Panc1 (cell line): ENCODE measurements at places on chromosomes 4 and X.

- no peak for DNase-seq
These were observed 187.4 kb downstream of the SOX3 start for GRCh38 chrX:140317462-140317861.

DNA sequence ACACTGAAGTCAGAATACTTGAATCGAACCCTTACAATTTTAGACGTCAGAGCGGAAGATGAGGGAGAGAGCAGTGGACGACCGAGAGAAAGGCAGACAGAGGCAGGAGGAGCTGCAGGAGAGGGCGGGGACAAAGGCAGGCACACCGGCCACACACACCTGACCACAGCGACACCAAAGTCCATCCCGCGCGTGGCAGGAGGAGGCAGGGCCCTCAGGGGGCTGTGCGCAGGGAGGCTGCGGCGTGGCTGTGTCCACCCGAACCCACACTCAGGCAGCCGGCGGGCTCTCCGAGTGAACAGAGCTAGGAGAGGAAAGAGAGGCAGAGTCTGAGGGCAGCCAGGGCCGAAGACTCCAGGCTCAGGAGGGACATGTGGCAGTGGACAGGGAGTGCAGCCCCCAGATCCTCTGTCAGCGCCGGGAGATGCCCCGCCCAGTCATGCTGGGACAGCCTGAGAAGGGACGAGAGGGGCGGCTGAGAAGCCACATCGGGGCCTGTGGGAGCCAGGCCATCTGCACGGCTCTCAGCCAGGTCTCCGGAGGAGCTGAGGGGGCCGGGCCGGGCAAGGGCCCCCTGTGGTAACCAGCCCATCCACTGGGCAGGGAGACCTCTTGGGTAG is 20.1 kb downstream of the GAK start:
- DNase-seq: no peak

DNA sequence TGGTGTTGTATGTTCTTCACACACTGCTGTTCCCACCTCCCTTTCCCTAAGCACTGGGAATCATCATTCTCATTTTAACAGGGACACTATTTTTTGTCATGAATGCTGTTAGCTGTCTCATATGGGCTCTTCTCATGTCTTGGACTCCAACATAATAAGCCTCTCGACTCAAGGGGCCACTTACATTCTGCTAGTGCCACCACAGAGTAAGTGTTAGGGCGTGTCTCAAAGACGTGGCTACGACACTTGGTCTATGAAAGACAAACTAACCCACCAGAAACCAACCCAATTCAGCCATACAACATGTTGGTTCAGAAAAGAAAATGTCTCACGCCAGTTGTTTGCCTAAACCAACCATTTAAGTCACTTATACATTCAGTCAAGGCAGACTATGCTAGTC is 32.2 kb downstream of the SEL1L3 start:
- no peak for DNase-seq

DNA sequence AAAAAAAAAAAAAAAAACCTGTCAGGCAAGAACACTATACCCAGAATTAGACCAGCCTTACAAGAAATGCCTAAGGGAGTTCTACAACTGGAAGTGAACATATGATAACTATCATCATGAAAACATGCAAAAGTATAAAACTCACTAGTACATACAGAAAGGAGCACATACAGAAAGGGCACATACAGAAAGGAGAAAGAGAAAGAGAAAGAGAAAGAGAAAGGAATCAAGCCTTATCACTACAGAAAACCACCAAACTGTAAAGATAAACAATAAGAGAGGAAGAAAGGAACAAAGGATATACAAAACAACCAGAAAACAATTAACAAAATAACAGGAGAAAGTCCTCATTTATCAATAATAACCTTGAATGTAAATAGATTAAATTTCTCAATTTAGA is 50.4 kb downstream of the PHKA1 start:
- DNase-seq: no peak

GRCh38 chr4:33088713-33089112 is 2368.5 kb downstream of the PCDH7 start:
- no peak for DNase-seq

DNA sequence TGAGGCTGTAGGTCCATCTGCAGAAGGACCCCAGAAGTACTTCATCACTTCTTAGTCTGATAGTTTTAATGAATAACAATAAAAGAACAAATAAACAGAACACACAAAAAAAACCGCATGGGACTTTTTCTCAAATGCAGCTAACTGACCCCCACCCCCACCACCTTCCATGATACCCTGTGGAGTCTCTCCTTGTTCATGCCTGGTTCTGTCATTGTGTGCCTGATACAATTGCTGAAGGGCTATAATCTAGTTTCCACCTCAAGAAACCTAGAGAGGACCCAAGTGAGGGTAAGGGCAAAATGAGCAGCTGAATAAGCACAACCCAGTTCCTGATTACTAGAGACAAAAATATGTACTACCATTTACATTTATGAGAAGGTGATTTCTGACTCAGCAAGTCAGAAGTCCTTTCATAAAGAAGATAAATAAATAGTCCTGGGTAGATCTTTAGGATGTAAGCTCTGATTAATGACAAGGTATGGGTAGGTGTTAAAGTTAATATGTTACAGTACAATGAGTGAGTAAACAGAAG is 155.1 kb downstream of the TMA16 start:
- DNase-seq: no peak

- no peak for DNase-seq
These were observed 33.3 kb downstream of the IL2 start for GRCh38 chr4:122423246-122423645.

- DNase-seq: peak; percentile 69
These were observed at the start of the genes GRK4 and NOP14 for GRCh38 chr4:2963175-2963965. Gene GRK4 (plus strand): TSS chr4:2963571. CDS start chr4:2964071, 500 bp downstream. Gene NOP14 (minus strand): TSS chr4:2963406. CDS start chr4:2963319, 87 bp downstream.

- no peak for DNase-seq
These were observed 271.8 kb upstream of the TENM3 start for GRCh38 chr4:181971411-181971810.

DNA sequence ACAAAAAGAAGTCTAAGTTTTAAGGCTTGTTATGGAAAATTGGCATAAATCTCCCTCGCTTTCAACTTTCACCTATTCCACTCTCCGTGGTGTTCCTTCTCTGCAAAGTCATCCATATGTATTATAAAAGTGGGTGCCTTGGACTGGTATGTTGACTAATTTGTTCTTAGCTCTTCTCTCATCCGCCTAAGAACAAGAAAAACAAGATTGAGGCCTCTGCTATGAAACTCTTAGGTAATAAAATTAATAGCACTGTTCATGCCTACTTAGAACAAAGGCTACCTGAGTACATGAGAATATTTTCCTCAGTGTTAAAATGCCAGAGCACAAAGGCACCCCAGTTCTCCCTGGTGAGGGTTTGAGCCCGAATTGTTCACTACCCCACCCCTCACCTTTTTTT is 1.3 kb downstream of the CNGA1 start:
- no peak for DNase-seq

- no peak for DNase-seq
These were observed 177.2 kb downstream of the AMELX start for GRCh38 chrX:11470250-11470974.

DNA sequence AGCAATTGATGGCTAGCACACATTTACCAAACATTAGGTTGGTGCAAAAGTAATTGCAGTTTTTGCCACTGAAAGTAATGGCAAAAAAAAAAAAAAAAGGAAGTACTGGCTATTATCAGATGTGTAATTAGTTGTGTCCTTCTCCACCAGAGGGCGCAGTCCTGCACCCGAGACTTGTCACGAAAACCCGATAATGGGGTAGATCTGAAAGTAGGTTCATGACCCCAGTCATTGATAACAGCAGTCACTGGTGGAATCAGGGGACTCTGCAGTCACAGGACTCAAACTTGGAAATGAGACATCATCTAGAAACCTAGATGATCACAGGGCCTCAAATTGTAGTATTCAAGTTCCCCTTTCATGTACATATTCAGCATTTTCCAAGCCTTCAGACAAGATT is 13.1 kb upstream of the ACOT9 start:
- no peak for DNase-seq

- no peak for DNase-seq
These were observed 10.2 kb upstream of the ATP6AP2 start for GRCh38 chrX:40570346-40571093.

DNA sequence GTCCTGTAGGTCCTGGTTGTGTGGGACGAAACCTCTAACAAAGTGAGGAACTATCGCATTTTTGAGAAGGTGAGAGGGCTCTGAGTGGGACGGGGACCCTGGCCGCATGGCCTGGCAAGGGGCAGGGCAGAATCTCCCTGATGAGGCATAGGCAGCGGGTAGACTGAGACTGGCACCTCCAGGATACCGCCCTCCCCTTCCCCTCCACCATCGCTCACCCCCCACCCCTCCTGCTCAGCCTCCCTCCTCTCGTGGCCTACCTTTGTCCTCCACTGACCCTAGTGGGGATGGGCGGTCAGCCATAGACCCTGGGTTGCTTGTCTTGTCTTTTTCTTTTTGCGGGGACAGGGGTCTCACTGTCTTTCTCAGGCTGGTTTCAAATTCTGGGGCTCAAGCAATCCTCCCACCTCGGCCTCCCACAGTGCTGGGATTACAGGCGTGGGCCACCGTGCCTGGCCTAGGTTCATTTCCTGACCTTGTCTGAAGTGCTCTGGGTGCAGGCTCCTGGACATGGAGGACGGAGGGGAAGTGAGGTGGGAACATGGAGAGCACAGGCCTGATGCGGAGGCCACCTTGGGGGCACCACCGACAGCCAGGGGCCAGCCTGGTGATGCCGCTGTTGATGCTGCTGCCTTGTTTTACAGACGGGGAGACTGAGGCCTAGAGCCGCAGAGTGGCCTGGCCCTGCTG is 10.5 kb upstream of the ADD1 start:
- DNase-seq: no peak

- DNase-seq: peak; percentile 28
These were observed 128.5 kb downstream of the PRSS12 start for GRCh38 chr4:118224243-118224829.

DNA sequence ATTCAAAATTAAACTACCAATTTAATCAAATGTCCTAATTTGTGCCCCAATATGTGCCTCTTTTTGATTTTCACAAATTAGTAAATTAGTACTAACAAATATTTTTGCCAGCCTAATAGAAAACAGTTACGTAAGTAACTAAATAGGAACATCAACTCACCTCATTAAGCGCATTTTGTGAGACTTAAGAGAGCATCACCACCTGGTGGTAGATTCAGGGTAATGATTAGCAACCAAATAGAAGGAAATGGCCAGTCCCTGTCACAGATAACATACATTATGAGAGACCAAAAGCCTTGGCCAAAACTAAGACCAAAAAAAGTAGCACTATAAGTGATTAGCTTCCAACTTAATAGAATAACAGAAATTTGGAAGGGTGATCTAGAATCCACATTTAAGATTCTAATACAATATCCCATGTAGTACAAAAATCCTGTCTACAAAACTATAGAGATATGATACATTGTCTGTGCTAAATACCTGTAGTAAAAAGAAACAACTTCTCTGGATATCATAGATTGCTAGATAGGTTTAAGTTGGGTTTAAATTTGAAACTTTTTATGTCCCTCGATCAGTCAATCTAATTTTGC is 46.7 kb downstream of the C4orf46 start:
- DNase-seq: peak; percentile 27

GRCh38 chr4:114734594-114734993 is 136.0 kb downstream of the UGT8 start:
- DNase-seq: no peak

DNA sequence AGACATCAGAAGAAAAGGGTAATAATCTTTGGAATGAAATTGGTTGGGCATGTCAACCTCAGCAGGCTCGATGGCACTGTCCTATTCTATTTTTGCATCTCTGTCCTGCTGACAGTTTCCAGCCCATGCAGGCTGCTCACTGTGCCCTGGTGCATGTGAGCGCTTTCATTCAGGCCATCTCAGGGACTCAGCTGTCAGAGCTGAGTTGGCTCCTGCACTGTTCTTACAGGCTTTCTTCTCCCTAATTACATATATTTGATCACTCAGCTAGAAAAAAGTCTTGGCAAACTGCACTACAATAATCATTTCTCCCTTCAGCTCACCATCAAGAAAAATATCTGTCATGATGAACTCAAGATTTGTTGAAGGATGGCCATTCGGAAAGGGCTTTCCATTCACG is 84.7 kb downstream of the RASL11B start:
- no peak for DNase-seq

- DNase-seq: no peak
These were observed 1.5 kb downstream of the IRF2 start for GRCh38 chr4:184472614-184473498.

- DNase-seq: no peak
These were observed 1114.9 kb downstream of the C4orf33 start for GRCh38 chr4:130210864-130211263.

- no peak for DNase-seq
These were observed 1644.9 kb upstream of the TENM3 start for GRCh38 chr4:180598281-180598680.

DNA sequence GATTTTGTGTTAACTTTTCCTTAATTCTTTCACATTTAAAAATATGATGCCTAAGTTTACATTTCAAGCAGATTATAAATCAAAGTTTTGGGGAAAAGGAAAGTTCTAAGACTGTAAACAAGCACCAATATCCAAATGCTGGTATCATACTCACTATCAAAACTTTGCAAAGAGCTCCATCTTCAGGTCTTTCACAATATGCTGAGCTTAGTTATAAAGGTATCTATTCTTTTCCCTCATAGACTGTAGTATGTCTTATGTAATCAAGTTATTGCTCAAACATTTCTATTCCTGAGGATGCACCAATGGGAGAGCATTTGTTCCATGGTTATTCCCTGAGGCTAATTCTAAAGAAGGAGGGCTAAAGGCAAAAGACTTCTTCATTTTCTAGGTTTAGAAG is 207.9 kb upstream of the FAM241A start:
- no peak for DNase-seq

DNA sequence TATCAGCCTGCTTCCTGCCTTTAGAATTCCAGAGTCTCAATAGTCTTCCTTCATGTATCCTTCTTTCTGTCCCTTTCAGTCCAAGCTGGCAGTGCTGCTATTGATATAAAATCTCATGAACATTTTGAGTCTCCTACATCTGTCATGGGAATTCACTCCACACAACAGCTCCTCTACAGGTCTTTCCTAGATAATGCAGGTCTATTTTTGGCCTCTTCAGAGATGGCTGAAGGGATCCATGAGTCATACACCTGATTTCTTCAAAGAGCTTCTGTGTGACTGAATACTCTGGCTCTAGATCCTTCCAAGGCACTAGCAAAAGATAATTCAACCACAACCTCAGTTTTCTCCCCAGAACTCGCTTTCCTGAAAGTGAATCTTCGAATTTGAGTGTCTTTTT is 115.4 kb downstream of the STPG2 start:
- no peak for DNase-seq
